ENCODE measurements at places on chromosomes 12 and 14. TPM values are rescaled to one million over a fixed set of nuclear protein-coding genes. Genes with fewer than 3 reads are reported as not detected.

Gene TAS2R30
- total RNA-seq = 0.20 TPM

Gene MMP17
- 14.0 TPM for total RNA-seq

Gene SOCS4
- total RNA-seq = 13.0 TPM

Gene SSPN
- 0.94 TPM for total RNA-seq

Gene TGM1
- 2.1 TPM for total RNA-seq
